Tibial nerve (tissue), 4 donors: ENCODE measurements at places on chromosomes 5 and 9.

GRCh38 chr9:32171339-32171738, 213.1 kb upstream of the ACO1 start:
- no peak for DNase-seq

DNA sequence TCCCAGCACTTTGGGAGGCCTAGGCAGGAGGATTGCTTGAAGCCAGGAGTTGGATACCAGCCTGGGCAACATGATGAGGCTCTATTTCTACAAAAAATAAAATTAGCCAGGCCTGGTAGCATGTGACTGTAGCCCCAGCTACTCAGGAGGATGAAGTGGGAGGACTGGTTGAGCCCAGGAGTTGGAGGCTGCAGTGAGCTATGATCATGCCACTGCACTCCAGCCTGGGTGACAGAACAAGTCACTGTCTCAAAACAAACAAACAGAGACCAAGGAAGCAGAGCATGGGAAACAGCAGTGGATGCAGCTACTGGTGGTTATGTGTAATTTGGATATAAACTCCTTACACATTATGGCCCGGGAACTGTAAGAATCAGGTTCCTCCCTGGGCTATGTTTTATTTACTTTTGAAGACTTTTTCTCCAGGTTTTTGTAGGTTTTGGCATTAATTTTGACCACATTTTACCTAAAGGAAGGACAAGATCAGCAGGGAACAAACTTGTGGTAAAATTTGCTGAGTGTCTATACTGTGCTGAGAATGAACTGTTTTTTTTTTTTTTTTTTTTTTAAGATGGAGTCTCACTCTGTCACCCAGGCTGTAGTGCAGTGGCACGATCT, 8.3 kb downstream of the KIF2A start:
- no peak for DNase-seq

- no peak for DNase-seq
These were observed 55.5 kb downstream of the NNT start for GRCh38 chr5:43658509-43658908.

GRCh38 chr5:137888863-137889759, at the start of gene PKD2L2:
TSS of gene PKD2L2 (plus strand) at chr5:137889457. CDS start at chr5:137889492, 35 bp downstream.
- peak; percentile 49 for DNase-seq
